ENCODE measurements at places on chromosomes 12 and 14.
A peak's percentile ranks its signal among the peaks of the same experiment; 100 is the strongest.

- no peak for DNase-seq
Measured at GRCh38 chr14:58428118-58428683, 682 bp downstream of the KIAA0586 start.

DNA sequence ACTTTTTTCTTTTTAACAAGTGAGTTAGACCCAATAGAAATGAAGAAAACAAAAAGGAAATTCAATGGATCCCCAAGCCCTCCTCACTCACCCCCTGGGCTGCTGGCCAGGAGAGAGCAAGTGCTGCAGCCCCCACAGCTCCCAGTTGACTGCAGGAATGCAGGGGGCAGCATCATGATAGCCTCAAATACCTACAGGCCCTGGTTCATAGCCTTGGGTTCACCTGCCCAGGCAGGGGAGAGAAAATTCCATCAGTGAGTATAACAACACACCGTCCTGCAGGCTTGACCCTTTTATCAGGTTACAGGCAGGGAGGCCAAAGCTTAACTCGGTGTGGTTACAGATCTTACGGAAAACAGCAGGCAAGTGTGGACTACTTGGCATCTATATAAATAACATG, 76.3 kb downstream of the PHLDA1 start:
- no peak for DNase-seq

DNA sequence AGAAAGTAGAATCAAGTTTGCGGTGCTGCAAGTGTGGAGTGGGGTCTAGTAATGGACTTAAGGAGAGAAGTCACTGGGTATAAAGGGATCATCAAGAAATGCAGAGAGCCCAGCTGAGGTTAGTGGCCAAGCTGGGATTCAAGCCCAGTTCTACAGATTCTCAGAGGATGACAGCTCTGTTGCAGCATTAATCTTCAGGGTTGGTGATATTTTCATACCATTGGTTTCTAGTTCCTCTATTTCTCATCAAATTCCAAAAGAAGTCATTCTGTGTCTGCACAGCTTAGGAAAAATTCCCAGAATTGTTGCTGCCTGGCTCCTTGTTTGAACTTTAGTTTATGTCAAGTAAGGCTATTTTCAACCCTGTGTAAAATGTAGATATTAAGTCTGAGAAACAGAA, 169.5 kb upstream of the NTF3 start:
- DNase-seq = no peak

DNA sequence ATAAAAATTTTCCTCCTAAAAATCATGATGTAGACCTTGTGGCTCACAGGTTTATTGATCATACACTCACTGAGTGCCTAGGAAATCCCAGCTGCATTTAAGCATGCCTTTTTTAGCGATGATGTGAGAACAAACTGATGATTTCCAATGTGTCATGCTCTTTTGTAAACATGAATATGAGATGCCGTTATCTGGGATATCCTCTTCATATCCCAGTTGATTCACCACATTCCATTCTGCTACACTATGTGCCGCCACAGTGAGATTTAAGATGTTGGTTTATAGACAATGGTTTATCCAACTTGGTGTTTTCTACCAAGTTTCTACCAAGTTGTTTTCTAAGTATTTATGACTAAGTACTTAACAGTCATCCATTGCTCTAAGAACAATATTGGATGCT, 5.2 kb downstream of the OR4E1 start:
- DNase-seq = no peak

- DNase-seq = no peak
Measured at GRCh38 chr12:114764510-114764909, 80.5 kb upstream of the TBX3 start.

DNA sequence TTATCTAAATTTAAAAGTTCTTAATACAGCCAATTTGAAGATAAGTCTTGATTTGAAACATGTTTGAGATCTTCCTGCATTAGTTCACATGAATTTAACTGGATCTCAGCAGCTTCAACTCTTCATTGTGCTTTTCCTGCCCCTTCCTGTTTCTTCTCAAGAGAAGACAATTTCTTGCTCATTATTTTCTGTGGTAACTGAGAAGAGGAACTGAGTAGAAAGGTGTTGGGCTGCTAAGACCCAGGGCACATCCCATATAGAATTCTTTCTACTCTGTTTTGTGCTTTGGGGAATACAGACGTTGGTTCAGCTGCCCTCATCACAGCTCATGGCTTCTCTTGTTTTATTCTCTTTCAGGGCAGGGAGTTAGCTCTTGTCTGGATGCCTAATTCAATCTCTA, 110.2 kb downstream of the SNAPC1 start:
- no peak for DNase-seq

DNA sequence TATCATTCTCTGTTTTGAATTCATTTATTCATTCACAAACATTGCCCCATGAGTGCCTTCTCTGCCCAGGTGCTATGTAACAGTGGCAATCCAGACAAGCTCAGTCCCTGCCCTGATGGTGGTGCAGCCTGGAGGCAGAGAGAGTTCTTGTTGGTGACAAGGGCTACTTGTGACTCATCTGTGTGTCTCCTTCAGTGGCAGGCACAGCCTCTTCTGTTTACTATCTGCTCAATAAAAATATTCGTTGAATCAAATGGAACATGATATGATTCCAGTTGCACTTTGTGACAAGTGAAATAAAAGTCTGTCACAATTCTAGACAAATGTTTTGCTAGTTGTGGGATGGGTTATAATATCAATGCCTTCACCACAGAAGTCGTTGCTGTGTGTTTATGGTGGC, 20.6 kb upstream of the CPM start:
- no peak for DNase-seq

GRCh38 chr14:51431033-51431709, 191.1 kb downstream of the TMX1 start:
- no peak for DNase-seq

GRCh38 chr12:69036533-69036932, 103.6 kb upstream of the CPM start:
- no peak for DNase-seq

DNA sequence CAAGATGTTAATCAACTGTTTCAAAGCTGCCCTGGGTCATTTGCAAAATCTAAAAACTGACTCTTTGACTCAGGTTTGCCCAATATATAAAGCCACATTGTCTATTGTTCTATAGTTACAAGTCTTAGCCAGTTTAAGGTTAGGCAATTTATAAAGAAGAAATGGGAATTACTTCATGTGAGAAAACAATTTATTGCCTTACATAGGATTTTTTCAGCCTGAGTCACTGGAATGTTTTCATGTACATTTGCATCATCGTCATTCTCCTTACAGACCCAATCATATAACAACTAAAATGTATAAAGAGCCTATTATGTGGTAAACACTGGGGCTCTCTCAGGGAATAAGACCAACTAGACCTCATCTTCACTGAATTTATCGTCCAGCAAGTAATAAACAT, 100.3 kb upstream of the PLEKHG7 start:
- no peak for DNase-seq

GRCh38 chr14:88168498-88169165, 154.4 kb downstream of the KCNK10 start:
- DNase-seq = no peak

- DNase-seq = peak; percentile 68
Measured at GRCh38 chr12:56634837-56635791, 5.0 kb upstream of the BAZ2A start.

DNA sequence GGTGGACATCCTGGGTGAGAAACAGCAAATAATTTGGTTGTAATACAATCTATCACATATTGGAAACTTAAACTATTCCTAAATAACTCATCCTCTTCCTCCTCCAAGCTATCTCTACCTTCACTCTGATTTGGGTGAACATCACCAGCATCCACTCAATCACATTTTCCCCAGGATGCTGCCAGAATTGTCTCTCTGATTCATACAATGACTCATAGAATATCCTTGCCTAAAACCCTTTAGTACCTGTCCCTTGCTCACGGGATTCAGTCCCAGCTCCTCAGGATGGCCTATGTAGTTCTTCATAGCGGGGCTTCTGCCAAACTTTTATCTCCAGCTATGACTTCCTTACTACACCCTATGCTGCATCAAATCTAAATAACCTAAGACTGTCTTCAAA, 146.8 kb downstream of the EMP1 start:
- no peak for DNase-seq

DNA sequence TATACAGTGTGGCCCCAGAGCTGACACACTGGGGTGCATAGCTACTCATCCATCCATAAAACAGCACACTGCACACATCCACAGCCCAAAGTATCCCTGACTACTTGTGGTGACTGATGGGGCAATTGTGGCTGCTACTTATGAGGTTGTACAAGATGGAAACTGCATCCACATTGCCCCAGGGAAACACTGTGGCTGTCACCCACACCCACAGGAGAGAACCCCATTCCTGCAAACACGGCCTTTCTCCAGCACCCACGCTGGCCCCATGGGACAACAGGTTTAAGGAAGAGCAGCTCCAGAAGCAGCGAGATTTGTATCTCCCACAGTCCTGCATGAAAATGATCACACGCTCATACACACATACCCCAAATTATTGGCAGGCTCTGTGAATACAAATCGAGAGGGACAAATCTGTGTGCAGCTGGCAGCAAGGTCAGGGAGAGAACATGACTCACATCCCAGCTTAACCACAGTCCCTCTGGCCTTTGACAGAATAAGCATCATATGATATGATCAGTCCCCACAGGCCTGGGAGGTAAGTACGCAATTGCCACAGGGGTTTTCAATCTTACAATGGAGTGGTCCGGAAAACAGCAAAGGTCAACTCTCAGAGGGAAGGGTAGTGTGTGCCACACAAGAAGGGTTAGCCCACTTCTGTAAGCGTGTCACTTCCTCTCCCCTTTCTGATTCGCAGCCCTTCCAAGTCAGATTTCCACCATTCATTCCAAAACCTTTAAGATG, 61.9 kb downstream of the ESR2 start:
- no peak for DNase-seq

DNA sequence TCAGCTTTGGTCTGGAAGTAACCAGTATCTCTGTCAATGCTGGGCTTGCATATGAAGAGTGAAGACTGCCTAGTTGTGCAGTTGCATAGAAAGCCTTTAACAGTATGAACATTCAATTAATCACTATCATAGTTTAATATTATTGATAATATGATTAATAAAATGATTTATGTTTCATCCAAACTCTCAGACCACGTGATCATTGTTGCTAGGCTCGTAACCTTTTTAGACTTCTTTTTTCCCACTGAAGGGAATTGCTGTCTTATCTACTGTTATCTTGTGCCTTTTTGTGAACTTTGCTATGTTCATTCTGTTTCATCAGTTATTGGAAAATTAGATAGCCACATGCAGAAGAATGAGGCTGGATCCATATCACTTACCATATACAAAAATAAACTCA, 536.4 kb upstream of the NOVA1 start:
- DNase-seq = no peak

DNA sequence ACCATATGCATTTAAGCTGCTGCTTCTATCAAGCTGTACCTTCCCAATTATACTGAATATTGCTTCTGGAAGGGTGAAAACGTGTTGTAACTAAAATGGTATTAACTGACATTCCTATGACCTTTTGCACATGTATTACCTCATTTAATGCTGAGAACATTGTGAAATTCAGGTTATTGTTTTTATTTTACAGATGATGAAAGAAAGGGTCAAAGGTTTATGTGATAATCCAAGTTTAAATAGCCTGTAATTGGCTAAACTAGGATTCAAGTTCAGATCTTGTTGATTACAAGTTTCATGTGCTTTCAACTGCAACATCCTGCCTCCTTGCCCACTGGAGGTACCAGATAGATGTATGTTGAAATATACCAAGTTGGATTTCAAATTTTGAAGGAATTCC, 433.3 kb upstream of the PRICKLE1 start:
- DNase-seq = no peak

- DNase-seq = no peak
Measured at GRCh38 chr14:68075382-68076029, 255.9 kb downstream of the RAD51B start.

GRCh38 chr14:75822522-75823141, 159.2 kb downstream of the TGFB3 start:
- DNase-seq = no peak

- peak; percentile 31 for DNase-seq
Measured at GRCh38 chr14:51507906-51508511, 143.7 kb upstream of the FRMD6 start.

DNA sequence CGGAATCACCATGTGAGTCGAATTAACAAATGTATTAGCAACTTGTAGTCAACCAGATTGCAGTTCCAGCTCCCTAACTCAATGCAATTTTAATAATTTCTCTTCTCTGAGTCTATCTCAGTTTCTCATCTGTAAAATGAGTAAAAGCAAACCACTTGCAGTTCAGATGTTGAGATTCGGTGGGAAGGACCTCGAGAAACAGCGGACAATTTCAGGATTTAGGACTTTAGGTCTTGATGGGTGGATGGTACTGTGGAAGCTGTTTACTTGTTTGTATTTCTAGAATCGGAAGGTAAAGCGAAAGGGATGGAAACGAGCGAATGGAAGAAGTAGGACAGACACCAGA, 510 bp upstream of the TTC8 start:
- no peak for DNase-seq

GRCh38 chr14:51251486-51251885, 11.4 kb downstream of the TMX1 start:
- DNase-seq = no peak

- DNase-seq = no peak
Measured at GRCh38 chr14:100012478-100013327, 52.5 kb upstream of the EVL start.

DNA sequence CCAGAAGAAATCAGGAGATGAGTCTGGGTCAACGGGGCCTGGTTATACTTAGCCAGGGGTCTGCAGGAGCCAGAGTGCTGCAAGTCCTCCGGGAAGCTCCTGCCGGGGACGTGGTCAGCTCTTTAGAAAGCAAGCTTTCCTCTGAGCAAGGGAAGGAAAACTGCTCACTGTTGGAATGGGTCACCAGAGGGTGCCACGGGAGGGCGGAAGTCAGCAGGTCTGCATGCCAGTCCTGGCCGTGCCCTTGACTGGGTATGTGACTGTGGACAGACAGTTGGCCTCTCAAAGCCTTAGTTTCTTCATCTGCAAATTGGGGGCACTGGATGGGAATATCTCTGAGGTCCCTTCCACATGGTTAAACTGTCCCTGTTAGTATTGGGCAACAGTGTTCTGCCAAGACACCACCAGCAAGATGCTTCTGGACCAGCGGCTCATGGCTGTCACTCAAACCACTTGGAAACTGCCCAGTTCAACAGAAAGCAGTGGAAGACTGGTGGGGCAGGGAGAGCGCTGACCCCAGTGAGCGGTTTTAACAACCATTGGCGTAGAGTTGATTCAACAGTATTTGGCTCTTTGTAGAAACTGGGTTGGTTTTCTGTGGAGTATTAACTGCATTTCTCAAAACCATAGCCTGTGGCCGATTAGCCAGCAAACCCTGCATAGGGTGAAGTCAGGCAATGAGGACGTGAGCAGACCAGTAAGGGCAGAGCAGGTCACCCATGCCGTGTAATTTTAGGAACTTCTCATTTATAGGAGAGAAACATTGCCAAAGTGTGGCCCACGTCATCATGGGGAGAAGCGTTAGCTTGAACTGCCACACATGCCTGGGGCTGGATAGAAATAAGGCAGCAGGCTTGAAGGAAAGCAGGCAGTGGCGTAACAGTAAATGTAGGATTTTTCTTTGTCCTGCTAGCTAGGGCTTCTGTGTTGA, 163.9 kb upstream of the PRMT8 start:
- no peak for DNase-seq

- peak; percentile 82 for DNase-seq
Measured at GRCh38 chr12:49233842-49234526, 30.9 kb upstream of the TUBA1C start.

GRCh38 chr14:60838601-60839000, 104.0 kb downstream of the MNAT1 start:
- DNase-seq = no peak

All from occipital lobe (tissue), 3 donors.